ENCODE measurements at places on chromosomes 5 and 9.

DNA sequence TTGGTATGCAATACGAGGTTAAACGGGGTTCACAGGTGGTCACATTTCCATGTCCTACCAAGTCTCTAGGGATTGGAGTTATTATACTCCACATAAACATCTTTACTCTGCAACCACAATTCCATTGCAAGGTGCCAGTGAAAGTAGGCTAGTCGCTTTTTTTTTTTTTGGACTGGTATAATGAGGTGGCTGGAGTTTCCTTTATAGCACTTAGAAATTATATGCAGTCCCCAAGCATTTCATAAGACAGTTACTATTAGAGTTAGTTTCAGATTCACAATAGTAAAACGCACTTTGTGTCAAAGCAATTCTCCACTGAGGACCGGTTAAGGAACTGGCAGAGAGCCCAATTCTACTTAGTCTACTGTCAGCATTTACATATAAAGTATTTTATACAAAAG lies 1.4 kb downstream of the MEF2C start:
- DNase-seq = no peak

DNA sequence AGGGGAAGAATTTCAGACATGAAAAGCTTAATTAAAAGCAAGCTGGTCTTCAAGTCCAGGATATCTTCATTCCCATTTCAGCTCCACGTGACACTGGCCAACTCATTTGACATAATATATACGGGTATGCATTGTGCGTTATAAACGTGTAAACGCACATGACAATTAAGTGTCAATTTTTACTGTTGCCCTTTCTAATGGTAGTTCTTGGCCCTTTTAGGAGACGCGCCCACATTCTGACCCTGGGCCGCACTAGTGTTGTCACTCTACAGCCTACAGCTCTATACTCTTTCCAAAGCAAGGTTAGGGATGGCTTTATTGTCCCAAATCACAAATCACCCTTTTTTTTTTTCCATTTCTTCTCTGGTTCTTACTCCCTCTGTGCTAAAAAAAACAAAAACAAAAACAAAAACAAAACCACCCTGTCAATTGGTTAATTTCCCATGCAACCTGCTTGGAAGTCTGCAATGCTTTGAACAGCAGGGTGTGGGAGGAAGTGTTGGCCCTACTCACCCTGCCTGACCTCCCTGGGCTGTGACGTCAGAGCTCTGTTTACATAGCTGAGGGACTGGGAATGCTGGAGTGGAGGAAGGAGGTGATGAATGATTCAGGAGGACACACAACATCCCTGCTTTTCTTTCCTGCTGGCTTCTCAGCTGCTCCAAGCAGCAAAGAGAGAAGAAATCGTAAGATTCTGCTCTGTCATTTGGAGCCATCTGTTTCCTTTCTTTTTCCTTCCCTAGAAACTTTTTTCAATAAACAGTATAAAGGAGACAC lies 19.3 kb downstream of the RFK start:
- no peak for DNase-seq

GRCh38 chr5:54455413-54456157 lies at the start of gene HSPB3:
Gene HSPB3, plus strand, starts transcription at chr5:54455699. Its CDS starts 91 bp downstream, at chr5:54455790.
- DNase-seq = no peak

GRCh38 chr5:140565024-140565779 lies 574 bp downstream of the SLC35A4 start:
- DNase-seq = no peak

DNA sequence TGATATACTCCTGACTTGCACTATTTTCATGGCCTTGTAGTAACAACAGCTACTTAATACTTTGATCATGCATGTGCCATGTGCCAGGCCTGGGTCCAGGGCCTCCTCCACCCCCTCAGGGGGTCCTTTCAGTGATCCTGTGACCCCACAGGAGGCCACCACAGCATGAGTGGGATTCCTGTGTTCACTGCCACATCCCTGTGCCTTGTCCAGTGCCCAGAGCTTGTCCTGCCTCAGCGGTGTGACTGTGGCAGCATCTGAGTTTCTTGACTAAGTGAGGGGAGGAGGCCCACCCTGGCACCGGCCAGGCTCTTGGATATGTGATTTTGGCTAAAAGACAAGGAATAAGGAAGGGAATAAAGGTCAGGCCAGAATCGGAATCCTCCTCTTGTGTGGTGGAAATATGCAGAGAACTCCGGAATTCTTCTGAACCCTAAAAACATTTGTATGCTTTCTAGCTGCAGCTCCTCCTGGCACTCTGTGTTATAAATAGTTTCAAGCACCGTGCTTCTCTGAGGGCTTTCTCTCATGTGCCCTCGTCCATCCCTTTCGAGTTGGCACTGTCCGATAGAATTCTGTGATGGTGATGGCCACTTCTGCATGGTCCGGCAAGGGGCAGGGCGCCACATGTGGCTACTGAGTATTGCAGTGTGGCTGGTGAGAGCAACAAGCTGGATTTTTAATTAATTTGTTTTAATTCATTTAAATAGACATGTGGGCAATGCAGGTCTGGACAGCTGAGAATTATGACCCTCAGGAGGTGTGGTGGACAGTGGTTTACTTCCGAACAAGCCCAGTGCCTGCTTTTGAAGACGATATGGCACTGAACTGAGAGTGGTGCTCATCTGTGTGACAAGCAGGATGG lies 31.8 kb downstream of the TENT4A start:
- DNase-seq = no peak

DNA sequence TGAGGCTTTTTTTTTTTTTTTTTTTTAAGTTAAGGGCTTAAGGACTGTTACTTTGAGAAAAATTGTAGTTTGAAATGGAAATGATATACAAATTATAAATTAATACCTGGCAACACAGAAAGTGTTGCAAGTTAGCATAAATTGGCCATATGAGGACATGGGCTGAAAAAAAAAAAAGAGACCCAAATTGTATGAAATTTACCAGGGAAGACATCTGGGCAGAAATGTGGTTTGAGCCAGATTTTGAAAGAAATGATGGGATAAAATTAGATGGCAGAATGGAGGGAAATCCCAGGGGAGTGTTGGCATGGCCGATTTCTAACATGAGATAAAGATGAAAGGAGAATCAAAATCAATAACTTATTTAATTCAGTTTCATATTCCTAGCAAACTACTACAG lies 472.1 kb downstream of the CTNND2 start:
- no peak for DNase-seq

DNA sequence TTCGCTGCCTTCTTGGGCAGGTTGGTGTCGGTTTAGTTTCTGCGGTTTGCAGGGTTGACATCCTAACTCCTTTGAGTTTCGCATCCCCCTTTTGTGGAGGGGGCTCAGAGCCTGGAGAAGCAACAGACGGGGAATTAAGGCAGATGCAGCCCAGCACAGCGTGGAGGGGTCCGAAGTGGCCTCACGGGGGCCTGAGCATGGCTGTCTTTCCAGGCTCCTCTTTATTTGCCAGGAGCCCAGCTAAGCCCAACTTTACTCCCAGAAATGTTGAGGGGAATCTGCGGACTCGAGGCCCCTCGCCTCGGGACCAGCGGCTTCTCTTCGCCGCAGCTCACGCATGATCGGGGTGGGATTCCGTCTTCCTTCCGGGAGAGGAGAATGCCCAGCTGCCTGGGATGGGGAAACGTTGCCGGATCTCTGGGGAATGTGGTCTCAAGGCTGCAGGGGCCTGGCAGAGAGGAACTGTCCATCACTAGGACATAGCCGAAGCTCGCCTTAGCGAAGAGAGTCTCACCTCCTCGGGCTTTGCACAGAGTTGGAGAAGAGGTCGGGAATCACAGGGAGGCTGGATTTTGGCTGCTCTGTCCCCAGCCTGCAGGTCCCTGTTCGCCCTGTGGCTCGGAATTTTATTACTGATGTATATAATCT lies 1.3 kb downstream of the RAI14 start:
- no peak for DNase-seq

DNA sequence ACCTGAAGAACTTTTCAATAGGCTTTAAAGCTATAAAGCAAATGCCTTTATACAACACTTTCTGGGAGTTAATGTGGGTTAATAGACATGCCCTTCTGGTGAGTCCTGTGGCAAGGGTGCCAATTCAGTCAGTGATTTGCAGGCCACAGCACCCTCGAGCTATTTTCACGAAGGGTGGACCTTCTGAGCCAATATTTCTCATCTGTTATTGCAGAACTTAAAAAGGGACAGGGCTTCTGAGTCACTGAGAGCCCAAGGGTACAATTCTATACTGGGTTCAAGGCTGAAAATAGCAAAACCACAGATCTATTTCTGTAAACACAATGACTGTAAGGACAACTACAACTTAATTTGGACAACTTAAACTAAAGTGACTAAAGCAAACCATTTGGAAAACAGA lies 92.8 kb downstream of the GABRG2 start:
- DNase-seq = no peak

- DNase-seq = no peak
These were observed 354.9 kb downstream of the CETN3 start for GRCh38 chr5:90054612-90055011.

Measured in activated CD8-positive, alpha-beta memory T cell treated with anti-CD3 and anti-CD28 coated beads for 4 hours (primary cell).